ENCODE measurements at places on chromosomes 16 and 17.

DNA sequence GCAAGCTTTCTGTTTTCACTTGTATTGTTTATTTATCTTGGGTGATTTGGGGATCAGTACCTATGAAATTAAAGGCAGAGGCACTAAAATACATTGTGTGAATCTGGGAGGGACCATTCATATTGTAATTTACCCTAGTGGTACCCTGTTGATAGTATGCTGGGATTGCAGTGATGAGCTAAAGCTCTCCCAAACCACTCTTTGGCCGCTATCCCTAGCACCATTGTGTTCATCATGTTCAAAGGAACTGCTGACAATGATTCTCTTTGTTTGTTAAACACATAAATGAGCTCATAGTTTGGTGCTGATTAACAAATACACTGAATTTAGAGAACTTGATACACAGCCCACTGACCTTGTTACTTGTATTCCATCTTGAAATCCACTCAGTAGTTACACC is 1469.8 kb downstream of the CDH11 start:
- DNase-seq = no peak

DNA sequence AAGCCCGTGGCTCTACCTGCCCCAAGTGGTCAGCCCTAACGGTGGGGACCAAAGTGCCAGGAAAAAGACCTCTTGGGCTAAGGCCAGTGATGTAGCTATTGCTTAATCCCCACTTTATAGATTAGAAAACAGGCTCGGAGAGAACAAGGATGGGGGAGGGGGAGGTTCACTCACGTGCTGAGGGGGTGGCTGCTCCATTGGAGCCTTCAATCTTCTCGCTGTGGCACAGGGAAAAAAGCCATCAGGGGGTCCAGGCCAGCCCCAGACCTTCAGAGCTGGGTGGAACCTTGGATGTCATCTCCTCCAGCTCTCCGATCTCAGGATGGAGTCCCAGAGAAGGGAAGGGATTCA is 45.9 kb downstream of the SRCIN1 start:
- no peak for DNase-seq

DNA sequence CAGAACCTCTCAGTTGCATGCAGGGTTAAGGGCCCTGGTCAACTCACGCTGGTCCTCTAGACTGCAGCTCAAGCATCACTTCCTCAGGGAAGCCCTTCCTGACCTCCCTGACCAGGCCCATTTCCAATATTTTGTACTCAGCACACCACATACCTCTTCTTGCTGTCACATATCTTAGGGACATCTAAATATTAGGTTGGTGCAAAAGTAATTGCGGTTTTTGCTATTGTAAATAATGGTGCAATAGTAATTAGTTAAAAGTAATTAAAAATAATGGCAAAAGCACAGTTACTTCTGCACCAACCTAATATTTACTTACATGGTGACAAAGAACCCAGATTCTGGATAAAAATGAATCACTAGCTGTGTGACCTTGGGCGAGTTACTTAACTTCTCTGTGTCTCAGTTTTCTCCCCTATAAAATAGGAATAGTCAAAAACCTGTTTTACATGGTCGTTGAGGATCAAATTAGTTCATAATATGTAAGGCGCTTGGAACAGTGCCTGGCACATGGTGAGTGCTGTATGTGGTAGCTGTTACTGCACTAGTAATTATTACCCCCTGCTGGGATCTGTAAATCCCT is 177.4 kb downstream of the PRKCB start:
- no peak for DNase-seq

- DNase-seq = no peak
These were observed 1.5 kb downstream of the XPO6 start for GRCh38 chr16:28210264-28210663.

Data from suppressor macrophage treated with lipopolysaccharide for 1 hour (primary cell).